ENCODE measurements at places on chromosomes 1 and 21. TPM values are rescaled to one million over a fixed set of nuclear protein-coding genes. Genes with fewer than 3 reads are reported as not detected.

- H3K4me3 ChIP-seq: no peak overlapping the region
- peaks cover 20% of the 10 kb centered on the region for H3K4me1 ChIP-seq
- no peak overlapping the region for H3K27ac ChIP-seq
Observed at GRCh38 chr1:91725989-91726721, 159.8 kb downstream of the TGFBR3 start.

GRCh38 chr1:150696162-150696561 is 792 bp downstream of the GOLPH3L start:
- peaks cover 10% of the 10 kb centered on the region for H3K36me3 ChIP-seq
- peaks cover 18% of the 10 kb centered on the region for H3K4me1 ChIP-seq
- H3K4me3 ChIP-seq: peak overlapping the region; percentile 99
- H3K27ac ChIP-seq: no peak overlapping the region

GRCh38 chr1:82538876-82539275 is 738.1 kb downstream of the ADGRL2 start:
- no peaks in the 10 kb centered on the region for H3K27me3 ChIP-seq
- H3K36me3 ChIP-seq: no peaks in the 10 kb centered on the region
- H3K4me1 ChIP-seq: no peaks in the 10 kb centered on the region
- DNase-seq: no peak

GRCh38 chr21:46159390-46159789 is 4.0 kb upstream of the FTCD start:
- H3K4me3 ChIP-seq: no peak overlapping the region
- H3K36me3 ChIP-seq: no peaks in the 10 kb centered on the region
- no peak overlapping the region for H3K27ac ChIP-seq
- no peaks in the 10 kb centered on the region for H3K4me1 ChIP-seq

VTCN1 gene
- not detected for total RNA-seq

S100A7A gene
- not detected for total RNA-seq

All from activated naive CD8-positive, alpha-beta T cell treated with anti-CD3 and anti-CD28 coated beads, Interleukin-2, amount 10 ng/mL, durations not matched to agents 7 days and 5 days (primary cell).